Cortex of kidney (tissue), 1 donor: ENCODE measurements at places on chromosomes 2 and 18.

- DNase-seq: no peak
Observed at GRCh38 chr2:75466708-75467311, 93.9 kb downstream of the EVA1A start.

GRCh38 chr18:24402209-24402785 is 4.7 kb upstream of the OSBPL1A start:
- DNase-seq: no peak

GRCh38 chr2:41727711-41728110 is 320.1 kb upstream of the PKDCC start:
- DNase-seq: no peak

DNA sequence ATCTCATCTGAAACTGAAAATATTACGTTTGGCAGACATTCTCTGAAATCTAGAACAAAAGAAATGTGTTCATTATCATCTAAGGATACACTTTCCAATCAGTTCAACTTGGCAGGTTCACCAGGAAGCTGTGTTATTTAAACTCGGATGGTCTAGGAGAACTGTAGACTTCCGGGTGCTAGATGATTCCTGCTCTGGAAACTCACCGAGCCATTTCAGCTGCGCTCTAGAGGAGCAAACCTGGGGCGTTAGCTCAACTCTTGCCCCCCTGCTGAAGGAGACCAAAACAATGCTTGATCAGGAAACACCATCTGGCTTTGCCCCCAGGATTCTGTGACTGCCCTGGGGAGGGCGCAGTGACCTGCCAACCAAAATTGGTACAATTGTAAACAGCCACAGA is 22.9 kb downstream of the MLPH start:
- DNase-seq: no peak

GRCh38 chr2:130836501-130837174 is at the start of gene ARHGEF4:
Gene ARHGEF4 (plus strand): TSS chr2:130836914. CDS start chr2:130836954, 40 bp downstream.
- DNase-seq: no peak

GRCh38 chr2:139427164-139427563 is 647.0 kb upstream of the NXPH2 start:
- no peak for DNase-seq

DNA sequence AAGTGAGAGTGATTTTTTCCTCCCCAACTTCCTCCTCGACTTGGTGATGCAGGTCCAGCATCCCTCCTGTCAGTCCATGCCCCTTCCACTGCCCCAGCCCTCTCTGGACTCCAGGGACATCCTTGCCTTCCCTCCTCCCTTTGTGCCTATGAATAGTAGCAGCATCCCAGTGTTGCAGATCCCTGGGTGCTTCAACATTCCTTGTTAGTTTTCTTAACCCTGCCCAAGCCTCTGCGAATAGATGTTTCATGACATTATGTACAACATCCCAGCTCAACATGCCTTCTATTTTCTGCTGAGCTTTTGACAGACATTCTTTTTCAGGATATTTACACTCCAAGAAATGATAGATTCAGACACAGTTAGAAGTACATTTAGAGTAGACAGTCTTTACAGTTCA is 35.3 kb upstream of the CCDC150 start:
- DNase-seq: no peak

DNA sequence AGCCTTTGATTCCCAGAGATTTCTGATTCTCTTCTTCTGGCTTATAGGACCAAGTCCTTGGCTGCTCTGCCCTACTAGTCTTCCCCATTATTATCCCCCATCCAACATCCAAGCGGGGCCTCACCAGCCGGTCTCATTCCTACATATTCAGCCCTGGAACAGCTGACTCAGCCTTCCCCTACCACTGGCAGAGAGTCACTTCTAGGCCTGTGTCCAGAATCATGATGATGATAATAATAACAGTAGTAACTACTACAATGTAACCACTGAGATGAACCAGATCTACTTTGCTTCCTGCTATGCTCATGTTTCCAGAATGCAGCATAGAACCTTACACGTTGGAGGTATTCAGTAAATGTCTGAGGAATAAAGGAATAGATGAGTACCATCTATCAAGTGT is 295.2 kb downstream of the SRBD1 start:
- no peak for DNase-seq

GRCh38 chr2:43429369-43429768 is 166.5 kb downstream of the THADA start:
- no peak for DNase-seq
